ENCODE measurements at places on chromosomes 12 and 14.
A peak's percentile ranks its signal among the peaks of the same experiment; 100 is the strongest.

GRCh38 chr12:11863988-11864387, 206.8 kb upstream of the BCL2L14 start:
- peak; percentile 15 for DNase-seq

GRCh38 chr12:28855761-28856310, 293.2 kb upstream of the FAR2 start:
- no peak for DNase-seq

GRCh38 chr14:63287666-63288483, 30.9 kb downstream of the GPHB5 start:
- DNase-seq: no peak

- DNase-seq: no peak
Measured at GRCh38 chr12:65492998-65493912, 214.8 kb downstream of the MSRB3 start.

- no peak for DNase-seq
Measured at GRCh38 chr14:29814156-29815015, 113.3 kb downstream of the PRKD1 start.

DNA sequence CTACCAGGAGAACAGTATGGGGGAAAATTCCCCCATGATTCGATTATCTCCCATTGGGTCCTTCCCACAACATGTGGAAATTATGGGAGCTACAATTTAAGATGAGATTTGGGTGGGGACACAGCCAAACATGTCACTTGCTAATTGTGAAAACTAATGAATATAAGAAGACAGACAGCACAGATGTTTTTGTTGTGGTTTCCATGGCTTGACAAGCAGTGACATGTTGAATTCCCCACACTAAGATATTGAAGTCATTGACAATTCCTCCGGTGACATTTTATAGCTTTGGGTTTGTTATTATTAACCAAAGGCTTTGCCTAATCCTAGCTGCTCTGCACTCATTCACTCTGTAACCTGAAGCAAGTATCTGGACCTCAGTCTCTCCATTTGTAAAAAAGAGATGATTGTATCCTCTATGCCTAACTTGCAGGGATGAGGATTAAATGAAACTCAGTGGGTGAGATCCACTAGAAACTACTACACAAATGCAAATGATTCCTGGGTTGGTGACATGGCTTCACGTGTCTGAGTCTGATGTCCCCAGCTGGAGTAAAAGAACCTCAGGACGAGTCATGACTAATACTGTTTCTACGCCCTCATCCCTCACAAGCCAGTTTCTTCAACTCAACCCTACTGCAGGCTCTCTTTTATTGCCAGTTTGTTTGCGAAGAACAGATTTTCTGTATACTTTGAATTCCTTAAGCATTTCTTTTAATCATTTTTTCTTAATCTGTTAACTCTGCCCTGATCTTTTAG, 71.6 kb downstream of the ASCL1 start:
- no peak for DNase-seq

DNA sequence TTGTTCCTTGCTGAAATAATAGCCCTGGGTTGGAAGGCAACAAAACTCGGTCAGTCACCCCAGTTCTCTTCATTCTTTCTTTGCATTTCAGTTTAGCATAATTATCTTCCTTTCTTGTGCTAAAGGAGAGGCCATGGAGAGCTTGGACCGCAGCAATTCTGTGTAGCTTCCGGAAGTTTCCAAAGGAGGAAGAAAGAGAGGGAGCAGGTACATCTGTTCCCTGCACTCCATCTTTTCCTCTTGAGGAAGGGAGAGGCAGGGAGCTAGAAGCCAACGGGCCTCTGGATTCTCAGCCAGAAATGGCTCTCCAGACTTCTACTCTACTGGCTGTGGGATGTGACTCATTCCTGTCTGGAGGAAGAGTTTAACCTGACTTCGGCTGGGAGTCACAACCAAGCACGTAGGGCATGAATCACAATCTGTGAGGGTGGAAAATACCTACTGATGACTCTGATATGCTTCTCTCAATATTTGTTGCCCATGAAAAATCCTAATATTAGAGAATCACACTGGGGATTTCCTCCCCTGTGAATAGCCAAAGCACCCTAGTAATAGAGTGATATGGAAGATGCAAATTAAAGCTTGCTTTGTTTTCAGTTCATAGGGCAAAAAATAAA, 17.0 kb downstream of the ANO6 start:
- no peak for DNase-seq

DNA sequence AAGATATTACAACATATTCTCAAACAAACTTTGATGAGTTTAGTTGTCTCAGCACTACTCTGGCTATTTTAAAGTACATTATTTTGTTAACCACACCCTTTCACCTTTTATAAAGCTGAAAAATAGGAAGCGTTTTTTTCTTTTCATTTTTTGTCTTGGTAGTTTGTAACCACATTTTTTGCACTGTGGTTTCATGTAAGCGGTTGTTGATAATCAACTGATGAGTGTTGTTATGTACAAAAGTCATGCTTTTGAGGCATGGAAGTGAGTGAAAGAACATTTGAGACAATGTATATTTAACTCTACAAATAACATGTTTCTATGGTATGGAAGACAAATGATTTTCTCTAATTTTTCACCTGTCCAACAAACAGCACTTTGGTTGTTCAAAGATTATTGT, 52.1 kb upstream of the ATP2B1 start:
- DNase-seq: no peak

GRCh38 chr14:50620341-50620740, 47.8 kb downstream of the SAV1 start:
- DNase-seq: no peak

- no peak for DNase-seq
Measured at GRCh38 chr14:85247071-85247470, 282.9 kb upstream of the FLRT2 start.

All from activated CD8-positive, alpha-beta memory T cell treated with anti-CD3 and anti-CD28 coated beads, Interleukin-2, amount 50 U/mL, for 48 hours (primary cell).